ENCODE measurements at places on chromosomes 5 and 9.
A peak's percentile ranks its signal among the peaks of the same experiment; 100 is the strongest.

DNA sequence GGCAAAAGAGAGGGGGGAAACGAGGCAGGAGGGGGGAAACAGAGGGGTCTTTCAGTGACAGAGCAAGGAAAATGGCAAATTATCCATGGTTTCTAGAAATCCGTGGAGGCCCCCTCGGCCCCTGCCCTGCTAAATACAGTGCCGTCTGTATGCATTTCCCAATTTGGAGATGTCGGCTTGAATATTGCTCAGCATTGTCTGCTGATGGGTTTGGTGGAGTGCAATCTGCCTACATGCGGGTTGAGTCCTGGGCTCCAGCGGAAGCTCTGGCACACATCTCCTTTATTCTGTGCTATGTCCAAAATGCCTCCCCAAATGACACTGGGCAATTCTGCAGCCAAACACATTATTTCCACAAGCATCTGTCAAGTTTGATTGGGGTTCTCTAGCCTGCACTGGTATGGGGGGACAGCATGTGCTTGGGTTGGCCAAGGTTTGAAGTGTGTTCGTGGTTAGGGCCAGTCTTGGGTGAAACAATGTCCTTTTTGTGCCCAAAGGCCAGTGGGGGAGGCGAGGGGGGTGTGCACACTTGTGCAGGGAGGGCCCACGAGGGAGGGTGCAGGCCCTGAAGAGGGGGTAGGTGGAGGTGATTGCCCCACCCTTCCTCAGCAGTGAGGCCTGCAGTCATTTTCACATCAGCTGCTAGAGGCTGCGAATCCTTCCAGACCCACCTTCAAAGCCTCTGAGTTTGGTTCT is 6.2 kb upstream of the NEUROG1 start:
- no peak for DNase-seq

GRCh38 chr9:4086119-4087090 is 213.5 kb downstream of the GLIS3 start:
- no peak for DNase-seq

DNA sequence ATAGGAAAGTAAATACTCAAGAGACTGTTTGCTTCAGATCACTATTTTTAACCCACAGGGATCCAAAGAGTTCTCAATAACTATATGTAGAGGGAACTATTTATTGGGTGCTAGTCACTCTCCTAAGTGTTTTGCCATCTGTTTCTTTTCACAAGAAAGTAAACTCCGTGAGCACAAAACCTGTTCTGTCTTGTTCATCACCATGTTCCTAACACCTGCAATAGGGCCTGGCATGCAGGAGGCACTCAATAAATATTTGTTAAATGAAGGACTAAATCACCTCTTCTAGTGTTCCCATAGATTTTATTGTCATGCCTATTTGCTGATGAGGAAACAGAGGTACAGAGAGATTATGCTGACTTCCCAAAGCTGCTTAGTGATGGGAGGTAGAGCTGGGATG is 118.2 kb downstream of the VCAN start:
- DNase-seq = no peak

DNA sequence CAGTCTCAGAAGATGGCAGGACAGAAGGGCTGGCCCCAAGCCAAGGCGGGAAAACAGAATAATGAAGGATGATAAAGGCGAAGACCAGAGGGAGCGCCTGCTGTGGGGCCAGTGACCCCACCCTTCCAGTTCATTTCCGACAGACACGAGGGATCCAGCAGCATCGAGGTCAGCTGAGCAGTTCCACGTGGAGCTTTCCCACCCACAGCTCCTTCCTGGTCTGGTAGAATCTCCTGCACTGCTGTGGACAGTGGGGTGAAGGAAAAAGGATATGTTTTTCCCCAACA is 265.9 kb upstream of the VLDLR start:
- no peak for DNase-seq

DNA sequence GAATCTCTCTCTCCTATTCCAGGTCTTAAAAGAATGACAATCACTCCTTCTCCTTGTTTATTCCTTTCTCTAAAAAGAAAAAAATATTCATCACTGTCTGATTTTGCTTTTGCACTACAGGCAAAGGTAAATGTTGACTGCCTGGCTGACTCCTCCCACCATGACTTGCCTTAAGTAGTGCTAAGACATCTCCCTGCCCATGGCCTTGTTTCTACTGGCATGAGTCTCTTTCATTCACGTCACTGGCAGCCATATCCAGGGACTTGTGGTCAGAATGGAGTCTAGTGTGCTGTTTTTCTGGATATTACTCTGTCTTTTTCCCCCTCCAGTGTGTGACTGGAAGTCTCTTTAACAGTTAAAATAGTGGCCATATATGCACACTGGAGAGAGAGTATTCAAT is 522.9 kb upstream of the DAB2 start:
- DNase-seq = no peak

- no peak for DNase-seq
These were observed 30.5 kb upstream of the KCNMB1 start for GRCh38 chr5:170419643-170420042.

DNA sequence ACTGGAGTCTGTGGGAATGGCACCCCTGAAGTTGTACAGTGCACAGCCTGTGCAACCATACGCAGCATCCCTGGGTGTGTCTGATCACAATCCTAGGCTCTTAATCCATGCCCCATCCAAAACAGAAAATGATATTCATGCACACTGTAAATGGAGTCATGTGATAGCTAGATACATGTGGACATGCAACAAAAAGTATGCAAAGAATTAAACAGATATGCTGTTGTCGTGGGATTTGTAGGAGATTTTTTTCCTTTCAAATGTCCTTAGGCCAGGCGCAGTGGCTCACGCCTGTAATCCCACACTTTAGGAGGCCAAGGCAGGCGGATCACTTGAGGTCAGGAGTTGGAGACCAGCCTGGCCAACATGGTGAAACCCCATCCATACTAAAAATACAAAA is 36.1 kb downstream of the PRRX2 start:
- DNase-seq = no peak

DNA sequence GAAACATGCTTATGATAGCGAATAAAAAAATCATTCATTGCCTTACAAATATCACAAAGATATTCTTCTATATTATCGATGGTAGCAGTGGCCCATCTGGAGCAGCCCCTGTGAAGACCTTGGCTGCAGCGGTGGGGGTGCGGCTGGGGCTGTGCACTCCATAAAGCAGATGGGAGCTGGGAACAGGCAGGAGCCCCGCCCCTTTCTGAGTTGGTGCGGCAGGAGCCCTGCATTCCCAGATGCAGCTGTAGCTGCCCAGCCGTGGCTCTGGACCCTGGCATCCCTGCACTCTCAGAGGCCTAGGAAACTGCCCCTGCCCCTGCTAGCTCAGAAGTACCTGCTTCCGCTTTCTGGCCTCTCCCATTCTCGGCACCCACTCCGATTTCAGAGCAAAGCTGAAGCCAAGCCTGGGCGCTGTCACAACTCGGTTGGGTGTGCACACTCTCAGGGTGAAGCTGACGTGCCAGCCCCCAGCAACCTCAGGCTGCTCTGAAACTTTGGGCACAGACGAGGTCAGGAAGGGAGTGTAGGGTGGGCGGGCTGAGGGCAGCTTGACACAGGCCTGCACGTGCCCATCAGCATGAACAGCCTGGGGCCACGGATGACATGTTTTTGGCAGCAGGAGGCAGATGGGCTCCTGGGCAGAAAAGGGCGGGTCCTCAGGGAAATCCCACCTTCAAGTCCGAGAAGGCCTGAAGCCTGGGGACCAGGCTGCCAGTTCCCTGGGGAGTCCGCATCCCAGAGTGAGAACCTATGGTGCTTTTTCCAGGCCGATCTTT is 1440.8 kb upstream of the ACO1 start:
- DNase-seq = no peak

GRCh38 chr5:85906460-85906859 is 711.3 kb upstream of the COX7C start:
- no peak for DNase-seq

- no peak for DNase-seq
These were observed 21.4 kb upstream of the PRR16 start for GRCh38 chr5:120442694-120443093.

DNA sequence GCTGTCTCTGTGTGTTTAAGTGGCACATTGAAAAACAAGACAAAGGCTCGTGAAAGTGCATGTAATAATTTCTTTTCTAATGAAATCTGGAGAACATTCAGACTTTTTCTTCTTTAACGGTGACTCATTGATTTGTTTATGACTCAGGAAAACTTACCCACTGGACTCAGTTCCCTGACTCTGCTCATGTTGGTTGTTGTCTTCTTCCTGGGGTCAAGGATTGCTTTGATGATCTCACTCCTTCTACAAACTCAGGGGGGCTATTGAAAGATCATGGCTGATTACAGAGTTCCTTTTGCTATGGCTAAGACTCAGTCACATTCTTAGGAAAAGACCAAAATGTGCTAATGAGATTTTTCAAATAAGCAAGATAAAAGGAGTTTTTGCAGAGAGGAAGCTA is 141.1 kb upstream of the DAP start:
- DNase-seq = no peak

- peak; percentile 63 for DNase-seq
These were observed 153.2 kb upstream of the C9orf72 start for GRCh38 chr9:27726244-27727081.

DNA sequence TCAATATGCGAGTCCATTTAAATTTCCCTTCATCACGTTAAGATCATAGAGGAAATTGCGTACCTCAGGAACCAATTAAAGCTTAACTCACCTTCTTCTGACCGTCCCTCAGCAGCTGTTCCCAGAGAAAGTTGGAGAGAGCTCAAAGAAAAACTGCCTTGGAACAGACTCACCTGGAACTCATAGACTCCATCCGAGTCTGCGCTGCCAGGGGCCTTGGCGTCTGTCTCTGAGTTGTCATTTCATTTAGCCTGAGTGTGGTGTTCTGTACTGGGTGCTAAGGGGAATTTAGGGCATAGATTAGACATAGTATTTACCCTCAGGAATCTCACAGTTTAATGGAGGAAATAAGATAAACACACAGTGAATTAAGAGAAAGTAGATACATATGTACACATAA is 892.7 kb downstream of the TLE1 start:
- DNase-seq = no peak

DNA sequence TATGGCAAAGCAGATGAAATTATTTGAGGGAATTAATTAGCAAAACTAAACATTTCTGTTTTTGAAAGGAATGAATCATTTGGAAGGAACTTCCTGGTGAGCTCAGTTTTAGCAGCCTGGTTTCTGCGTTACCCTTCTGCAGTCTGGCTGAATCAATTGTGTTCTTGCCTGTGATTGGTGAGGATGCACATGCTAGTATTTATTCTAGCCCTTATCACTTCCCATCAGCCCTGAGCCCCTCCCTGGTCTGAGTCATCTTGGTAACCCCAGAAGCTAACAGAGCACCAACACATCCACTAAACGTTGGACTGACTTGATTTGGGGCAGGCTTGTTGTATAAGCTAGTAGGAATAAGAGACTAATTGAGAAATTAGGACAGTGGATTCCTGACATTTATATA is 6.6 kb downstream of the TJP2 start:
- DNase-seq = peak; percentile 89

DNA sequence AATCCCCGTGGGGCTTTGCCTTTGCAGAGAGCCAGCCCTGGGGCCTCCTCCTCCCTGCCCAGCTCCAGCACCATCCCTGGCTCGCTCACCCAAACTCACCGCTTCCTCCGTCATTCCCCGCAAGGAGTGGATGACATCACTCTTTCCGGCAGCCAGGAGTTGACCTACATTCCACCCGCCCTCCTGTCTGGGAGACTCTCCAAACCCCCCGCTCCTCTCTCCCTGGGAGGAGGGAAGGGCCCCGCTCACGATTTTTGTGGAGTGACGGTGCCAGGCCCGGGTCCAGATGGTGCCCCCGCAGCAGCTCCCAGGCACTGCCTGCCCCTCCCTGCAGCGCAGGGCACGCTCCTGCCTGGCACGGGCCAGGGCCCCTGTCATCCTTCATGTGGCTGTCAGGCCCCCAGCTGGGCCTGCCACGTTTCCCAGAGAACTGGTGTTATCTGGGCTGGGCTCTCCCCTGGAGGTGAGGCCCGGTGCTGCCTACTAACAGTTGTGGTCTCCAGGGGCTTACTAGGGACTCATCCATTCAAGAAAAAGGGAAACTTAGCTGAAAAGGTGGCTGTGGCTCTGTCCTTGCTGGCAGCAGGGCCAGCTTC is 52.3 kb downstream of the NTNG2 start:
- peak; percentile 21 for DNase-seq

- DNase-seq = no peak
These were observed 1073.5 kb downstream of the MAT2B start for GRCh38 chr5:164578911-164579310.

- no peak for DNase-seq
These were observed 125.0 kb downstream of the EPB41L4A start for GRCh38 chr5:112294126-112294525.

GRCh38 chr9:69325409-69326212 is 596 bp downstream of the ENTREP1 start:
- no peak for DNase-seq

GRCh38 chr5:133232011-133232410 is 180.2 kb downstream of the HSPA4 start:
- DNase-seq = peak; percentile 55

- DNase-seq = no peak
These were observed 22.2 kb downstream of the COL27A1 start for GRCh38 chr9:114177423-114178064.

GRCh38 chr9:111983484-111983908 is 86.9 kb downstream of the UGCG start:
- no peak for DNase-seq

DNA sequence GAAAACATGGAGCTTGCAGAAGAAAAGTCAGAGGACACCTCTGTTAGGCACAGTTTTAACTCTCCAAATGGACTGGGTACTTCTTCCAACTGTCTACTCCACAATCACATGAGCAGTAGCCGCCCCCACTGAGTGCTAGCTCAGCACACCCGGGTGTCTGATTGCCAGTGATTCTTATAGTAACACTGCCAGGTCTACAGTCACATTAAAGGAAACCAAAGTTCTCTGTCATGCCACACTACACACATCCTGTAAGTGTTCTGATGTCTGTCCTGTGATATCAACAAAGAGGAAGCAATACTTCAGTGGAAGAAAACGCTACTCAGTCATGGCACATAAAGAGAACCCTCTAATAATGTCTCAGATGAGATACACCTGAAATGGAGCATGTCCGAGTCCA is at the start of gene HAVCR2:
TSS of gene HAVCR2 (minus strand) at position 69 of the 400 bp plus-strand sequence. CDS start at position 8, 61 bp downstream.
- DNase-seq = no peak

DNA sequence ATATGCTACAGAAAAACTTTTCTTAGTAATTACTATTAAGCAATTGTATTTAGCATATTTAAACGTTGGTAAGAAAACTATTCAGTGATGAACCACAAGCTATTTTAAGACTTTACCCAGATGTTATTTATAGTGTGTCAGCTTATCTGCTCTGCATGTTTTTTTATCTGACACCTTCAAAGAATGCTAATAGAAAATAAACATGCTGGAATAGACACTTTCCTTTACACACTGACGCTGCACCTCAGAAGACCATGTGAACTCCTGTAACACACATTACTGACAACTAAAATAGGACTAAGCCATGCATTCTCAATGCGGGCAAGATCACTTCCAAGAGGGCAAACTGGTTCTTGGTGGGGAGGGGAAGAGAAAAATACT is 38.3 kb downstream of the FNIP1 start:
- no peak for DNase-seq

GRCh38 chr5:62773460-62773859 is 194.8 kb downstream of the LRRC70 start:
- no peak for DNase-seq

- DNase-seq = no peak
These were observed 27.9 kb upstream of the CEP72 start for GRCh38 chr5:584216-584615.

GRCh38 chr9:94741866-94742265 is 15.4 kb downstream of the AOPEP start:
- DNase-seq = no peak

GRCh38 chr5:65050826-65051498 is 282.2 kb downstream of the CWC27 start:
- no peak for DNase-seq

- DNase-seq = no peak
These were observed 38.3 kb downstream of the FAM78A start for GRCh38 chr9:131237931-131238401.

Measured in LoVo (cell line).